Activated CD8-positive, alpha-beta memory T cell treated with anti-CD3 and anti-CD28 coated beads for 1 hour (primary cell): ENCODE measurements at places on chromosomes 5 and 9.

GRCh38 chr5:172533399-172534228, 79.3 kb upstream of the SH3PXD2B start:
- no peak for DNase-seq

DNA sequence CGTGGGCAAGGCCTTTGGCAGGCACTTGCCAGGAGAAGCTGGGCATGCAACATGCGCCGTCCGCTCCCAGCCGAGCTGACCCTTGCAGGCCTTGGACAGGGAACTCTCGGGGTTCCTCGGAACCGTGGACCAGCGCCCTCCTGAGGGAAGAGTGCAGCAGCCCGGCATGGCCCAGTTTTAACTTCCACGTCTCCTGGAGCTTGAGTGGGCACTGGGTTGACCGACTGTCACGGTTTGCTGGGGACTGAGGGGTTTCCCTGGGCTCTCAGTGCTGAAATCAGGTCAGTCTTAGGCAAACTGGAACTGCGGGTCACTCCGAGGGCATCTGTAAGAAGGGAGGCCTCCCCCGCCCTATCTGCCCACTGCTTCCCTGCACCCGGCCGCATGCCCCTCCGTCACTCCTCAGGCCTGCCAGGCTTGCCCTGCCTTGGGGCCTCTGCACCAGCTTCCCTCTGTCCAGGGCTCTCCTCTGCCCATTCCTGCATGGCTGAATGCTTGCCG, 87.0 kb upstream of the PHYKPL start:
- DNase-seq: no peak

DNA sequence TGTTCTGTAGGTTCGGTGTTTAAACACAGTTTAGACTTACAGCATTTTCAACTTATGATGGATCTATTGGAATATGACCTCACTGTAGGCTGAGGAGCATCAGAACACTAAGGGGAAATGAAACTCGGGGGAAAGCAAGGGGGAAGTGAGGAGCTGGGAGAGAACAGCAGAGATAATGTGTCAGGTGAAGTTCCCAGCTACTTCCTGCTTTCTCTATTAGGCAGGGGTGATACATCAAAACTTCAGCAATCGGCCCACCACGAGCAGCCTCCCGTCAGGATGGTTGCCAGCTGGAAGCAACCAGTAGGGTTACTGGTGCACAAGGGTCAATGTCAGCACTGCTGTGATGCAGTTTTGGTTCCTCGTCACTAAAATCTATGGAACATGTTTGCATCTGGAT, 34.3 kb downstream of the FAT2 start:
- DNase-seq: no peak

GRCh38 chr9:89801341-89801740, 196.5 kb downstream of the GADD45G start:
- no peak for DNase-seq

GRCh38 chr5:135533794-135534193, 2.0 kb downstream of the NEUROG1 start:
- no peak for DNase-seq
